ENCODE measurements at places on chromosomes 3 and 15.

- DNase-seq, result no peak
Measured at GRCh38 chr3:45874677-45875346, 11.5 kb upstream of the CCR9 start.

DNA sequence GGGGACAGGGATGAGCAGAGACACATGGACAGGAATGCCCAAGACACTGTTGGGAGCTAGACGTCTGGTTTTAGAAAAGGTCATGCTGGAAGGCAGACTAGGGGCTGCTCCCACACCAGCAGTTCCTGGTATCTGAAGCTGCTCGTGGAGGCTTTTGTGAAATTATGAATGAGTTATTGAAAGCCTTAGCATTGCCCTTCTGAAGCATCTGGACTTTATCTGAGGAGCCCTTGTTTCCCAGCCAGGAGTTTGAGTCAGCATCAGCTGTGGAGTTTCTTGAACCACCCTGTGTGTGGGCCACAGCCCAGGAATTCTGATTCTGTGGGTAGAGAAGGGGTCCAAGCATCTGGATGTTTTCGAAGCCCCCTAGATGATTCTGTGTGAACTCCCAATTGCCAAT is 258.7 kb downstream of the SLCO3A1 start:
- DNase-seq, result no peak

- DNase-seq, result no peak
Measured at GRCh38 chr3:190594171-190594570, 80.3 kb downstream of the IL1RAP start.

- DNase-seq, result no peak
Measured at GRCh38 chr3:145133281-145133680, 1027.7 kb downstream of the PLOD2 start.

DNA sequence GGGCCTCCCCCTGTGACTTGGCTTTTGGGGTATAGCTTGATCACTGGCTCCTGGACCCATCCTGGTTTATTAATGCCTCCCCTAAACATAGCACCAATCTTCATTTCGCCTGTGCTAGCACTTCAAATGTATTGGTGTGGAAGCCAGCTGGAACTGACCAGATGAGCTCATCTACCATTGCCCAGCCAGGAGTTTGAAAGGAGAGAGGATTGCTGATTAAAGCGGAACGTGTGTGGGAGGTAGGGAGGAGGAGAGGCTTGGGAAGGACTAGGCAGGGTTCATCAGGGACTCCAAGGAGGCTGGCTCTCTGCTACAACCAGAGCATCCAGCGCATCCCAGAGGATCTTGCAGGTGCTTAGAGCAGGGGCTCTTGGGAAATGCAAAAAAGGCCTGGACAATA is 34.4 kb upstream of the TLE3 start:
- no peak for DNase-seq

- no peak for DNase-seq
Measured at GRCh38 chr3:187044206-187044605, 95.1 kb downstream of the RPL39L start.

- no peak for DNase-seq
Measured at GRCh38 chr3:186160691-186161243, 51.9 kb upstream of the ETV5 start.

GRCh38 chr15:67831363-67831762 is 6.1 kb downstream of the SKOR1 start:
- no peak for DNase-seq

DNA sequence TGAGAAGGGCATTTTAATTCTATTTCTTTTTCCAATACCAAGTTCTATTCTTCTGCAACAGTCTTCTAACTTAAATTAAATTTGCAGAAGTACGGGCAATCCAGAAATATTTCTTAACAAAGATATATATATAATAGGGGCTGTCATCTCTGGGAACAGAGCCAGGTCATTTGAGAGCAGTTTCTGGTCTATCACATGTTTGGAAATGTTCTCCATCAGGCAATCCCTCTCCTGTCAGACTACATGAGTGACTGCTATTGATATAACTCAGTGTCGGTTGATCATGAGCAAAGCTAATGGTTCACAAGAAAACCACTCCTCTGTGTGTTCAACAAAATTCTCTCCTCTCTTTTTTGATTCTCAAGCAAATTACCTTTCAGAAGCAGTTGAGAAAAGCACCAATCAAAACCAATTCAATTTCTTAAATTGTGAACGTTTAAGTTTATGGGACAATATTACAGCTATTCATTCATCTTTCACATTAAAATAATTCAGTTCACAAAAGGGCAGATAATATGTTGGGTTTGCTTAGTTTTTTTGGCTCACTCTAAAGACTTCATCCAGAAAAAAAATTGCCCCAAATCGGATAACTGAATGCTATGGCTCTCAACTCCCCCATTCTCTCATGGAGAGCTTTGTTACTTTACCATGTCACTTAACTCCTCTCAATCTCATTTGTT is 152.9 kb upstream of the TGFBR2 start:
- DNase-seq, result no peak

DNA sequence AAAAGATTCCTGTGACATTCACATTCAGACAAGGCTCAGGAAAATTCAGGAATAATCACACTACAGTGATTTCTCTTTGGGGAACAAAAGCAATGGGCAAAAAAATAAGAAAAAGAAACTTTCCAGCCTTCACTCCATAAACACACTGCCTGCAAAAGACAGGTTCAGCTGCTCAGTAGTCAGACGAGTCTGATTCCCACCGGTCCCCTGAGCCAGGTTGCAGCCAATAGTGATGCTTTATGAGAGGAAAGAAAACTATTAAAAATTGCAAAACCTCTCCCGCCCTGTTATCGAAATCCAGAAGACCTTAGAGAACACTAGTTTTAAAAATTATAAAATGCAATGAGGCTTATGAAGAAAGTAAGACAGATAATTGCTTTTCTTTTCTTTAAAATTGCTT is 8.5 kb downstream of the PLCH1 start:
- no peak for DNase-seq

GRCh38 chr3:4724051-4724629 is 231.0 kb downstream of the ITPR1 start:
- DNase-seq, result no peak

DNA sequence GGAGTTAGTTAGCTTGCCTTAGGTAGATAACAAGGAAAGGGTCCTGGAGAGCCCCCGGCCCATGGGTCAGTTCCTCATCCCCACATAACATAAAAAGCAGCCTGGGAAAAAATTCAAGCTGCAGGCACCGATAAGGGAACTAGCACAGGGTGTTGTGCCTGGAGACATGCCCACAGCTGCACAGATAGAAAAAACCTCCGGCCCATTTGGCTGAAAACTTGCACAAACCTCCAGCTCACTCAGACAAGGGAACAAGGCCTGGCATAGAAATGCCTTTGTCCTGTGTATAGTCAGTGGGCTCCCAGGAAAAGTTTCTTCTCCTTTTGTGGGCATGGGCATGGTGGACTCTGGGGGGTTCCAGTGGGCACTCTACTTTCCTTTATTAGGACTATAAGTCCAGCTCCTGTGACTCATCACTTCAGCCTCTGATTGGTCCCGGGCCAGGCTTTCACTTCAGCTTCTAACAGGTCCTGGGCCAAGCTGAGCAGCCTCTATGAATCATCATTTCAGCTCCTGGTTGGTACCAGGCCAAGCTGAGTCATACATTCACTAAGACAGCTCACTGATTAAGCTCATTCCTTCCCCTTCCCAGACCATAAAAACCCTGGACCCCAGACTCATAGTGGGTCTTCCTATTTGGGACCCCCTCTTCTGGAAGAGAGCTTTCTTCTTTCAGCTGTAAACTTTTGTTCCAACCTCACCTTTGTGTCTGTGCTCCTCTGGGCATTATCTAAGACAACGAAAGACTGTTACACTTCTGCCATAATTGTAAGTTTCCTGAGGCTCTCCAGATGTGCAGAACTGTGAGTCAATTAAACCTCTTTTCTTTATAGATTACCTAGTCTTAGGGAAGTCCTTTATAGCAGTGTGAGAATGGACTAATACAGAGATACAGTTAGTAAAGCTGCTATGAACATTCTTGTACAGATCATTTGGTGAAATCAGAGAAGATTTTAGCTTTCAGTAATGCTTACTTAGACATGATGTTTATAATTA is 348.0 kb upstream of the DPPA4 start:
- DNase-seq, result no peak

- DNase-seq, result no peak
Measured at GRCh38 chr15:58472821-58473581, 41.2 kb downstream of the LIPC start.

- DNase-seq, result no peak
Measured at GRCh38 chr3:160885791-160886286, 129.8 kb downstream of the PPM1L start.

GRCh38 chr3:158742871-158743663 is 10.8 kb upstream of the RARRES1 start:
- no peak for DNase-seq

DNA sequence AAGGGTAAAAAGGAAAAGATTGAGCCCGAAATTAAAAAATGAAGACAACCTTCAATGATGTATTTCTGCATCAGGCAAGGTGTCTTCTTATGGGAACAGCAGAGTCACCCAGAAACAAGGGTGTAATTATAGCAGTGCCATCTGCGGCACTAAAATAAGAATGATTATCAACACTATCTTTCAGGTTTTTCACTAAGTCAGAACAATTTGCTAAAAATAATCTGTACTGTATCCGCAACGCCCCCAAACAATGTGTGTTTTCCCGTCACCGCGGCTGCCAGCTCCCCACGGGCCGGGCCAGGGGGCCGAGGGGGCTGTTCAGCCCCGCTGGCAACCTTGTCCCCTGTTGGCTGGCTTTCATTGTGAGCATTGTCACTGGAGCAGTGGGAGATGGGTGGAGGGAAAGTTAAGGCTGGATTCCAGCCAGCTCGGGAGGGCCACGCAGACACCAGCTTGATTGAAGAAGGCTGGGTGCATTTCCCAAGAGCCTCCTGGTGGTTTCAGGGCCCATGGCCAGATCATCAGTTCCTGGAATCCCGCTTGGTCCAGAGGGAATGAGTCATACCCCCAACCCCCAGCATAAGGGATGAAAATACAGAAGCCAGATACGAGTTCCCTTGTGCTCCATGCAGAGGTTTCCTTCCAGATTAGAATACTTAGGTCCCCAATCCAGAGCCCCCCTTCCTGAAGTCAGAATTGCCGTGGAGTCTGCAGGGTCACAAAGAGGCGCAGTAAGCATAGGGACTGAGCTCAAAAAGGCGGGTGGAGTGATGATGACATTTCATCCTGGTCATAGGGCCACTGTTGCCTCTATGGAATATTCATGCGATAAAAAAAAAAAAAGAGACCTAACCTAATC is 90.2 kb upstream of the KLF13 start:
- DNase-seq, result no peak

GRCh38 chr3:66603151-66603611 is 102.4 kb upstream of the LRIG1 start:
- DNase-seq, result no peak
